ENCODE measurements at places on chromosomes 16 and 17.

- DNase-seq, result no peak
Observed at GRCh38 chr17:42518046-42518754, 17.8 kb upstream of the NAGLU start.

- no peak for DNase-seq
Observed at GRCh38 chr16:52492789-52493357, 54.1 kb downstream of the TOX3 start.

DNA sequence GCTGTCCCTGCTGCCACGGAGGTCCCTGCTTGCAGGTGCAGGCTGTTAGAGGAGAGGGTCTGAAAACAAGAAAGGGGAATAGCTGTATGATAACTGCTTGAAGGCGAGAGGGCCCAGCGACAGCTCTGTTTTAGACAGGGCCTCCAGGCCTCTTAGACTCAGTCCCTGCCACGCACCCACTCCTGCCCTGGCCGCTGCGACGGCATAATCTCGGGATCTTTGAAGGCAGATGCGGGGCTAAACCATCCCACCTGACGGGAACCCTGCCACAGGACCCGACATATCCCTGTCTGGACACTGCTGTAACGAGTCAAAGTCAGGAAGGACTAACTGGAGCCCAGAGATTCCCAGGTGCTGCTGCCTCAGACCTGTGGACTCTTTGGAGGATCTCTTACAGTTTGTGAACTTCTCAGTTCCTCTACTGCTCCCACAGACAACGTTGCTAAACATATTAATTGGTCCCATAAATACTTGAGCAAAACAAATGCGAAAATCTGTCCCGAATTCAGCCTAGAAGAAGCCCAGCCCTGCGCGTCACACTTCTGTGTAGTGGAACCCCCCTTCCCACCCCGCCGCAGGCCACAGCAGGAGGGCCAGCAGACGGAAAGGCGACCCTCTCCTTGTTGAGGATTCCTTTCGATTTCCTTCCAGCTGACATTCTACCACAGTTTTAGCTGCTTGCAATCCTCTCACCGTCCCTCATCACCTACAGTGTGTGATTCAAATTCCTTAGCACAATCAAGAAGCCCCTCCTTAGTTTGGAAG lies 998 bp upstream of the TMEM11 start:
- DNase-seq, result peak; percentile 36

GRCh38 chr17:39115135-39115534 lies 36.3 kb downstream of the PLXDC1 start:
- no peak for DNase-seq

DNA sequence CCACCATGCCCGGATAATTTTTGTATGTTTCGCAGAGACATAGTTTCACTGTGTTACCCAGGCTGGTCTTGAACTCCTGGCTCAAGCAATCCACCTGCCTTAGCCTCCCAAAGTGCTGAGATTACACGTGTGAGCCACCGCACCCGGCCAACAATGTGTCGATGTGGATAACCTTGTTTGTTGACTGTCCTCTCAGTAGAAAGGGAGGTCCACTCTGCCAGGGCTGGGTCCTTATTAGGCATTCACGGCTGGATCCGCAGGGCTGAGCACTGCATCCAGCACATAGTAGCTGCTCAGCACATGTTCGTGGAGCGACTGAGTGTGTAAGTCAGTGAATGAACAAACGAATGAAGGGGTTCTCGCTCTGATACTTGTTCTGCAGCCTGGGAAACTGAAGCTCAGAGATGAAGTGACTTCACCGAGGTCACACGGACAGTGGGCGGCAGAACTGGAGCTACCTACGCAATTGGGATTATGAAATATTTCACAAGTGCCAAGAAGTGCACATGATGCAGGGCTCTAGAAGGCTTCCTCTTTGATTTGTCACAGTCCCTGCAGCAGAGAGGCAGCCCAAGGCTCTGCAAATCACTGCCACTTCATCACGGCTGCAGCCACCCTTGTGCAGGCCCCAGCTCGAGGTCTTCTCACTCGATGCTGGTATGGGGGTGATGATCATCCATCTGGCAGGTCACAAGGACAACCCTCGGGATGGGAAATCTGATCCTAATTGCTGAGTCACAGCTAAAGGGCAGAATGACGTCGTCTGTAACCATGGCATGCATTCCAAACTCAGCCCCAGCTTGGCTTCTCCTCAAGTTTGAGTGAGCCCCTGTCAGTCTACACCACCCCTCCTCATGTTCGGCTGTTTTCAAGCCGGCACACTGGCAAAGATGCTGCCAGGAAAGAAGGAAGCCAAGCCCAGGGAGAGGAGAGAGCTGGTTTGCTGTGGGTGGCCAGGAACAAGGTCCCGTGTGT lies 28.0 kb upstream of the SNN start:
- DNase-seq, result no peak

- no peak for DNase-seq
Observed at GRCh38 chr17:53475002-53475401, 347.7 kb upstream of the KIF2B start.

- DNase-seq, result no peak
Observed at GRCh38 chr16:50367777-50368409, 895 bp downstream of the BRD7 start.
